ENCODE measurements at places on chromosomes 11 and 22. TPM values are rescaled to one million over a fixed set of nuclear protein-coding genes. Genes with fewer than 3 reads are reported as not detected.

Gene TRIM49
- not detected for polyA plus RNA-seq

Gene FGF3
- not detected for polyA plus RNA-seq

Gene SCN4B
- polyA plus RNA-seq, result 1.2 TPM

Gene PYGM
- polyA plus RNA-seq, result 3.0 TPM

Gene CCDC15
- polyA plus RNA-seq, result 3.8 TPM

Gene OR2D2
- not detected for polyA plus RNA-seq

Gene MMP12
- 1.7 TPM for polyA plus RNA-seq

Gene MS4A15
- polyA plus RNA-seq, result not detected

Gene LDHAL6A
- polyA plus RNA-seq, result 1.00 TPM

Gene ACTN3
- polyA plus RNA-seq, result 0.67 TPM

DNA sequence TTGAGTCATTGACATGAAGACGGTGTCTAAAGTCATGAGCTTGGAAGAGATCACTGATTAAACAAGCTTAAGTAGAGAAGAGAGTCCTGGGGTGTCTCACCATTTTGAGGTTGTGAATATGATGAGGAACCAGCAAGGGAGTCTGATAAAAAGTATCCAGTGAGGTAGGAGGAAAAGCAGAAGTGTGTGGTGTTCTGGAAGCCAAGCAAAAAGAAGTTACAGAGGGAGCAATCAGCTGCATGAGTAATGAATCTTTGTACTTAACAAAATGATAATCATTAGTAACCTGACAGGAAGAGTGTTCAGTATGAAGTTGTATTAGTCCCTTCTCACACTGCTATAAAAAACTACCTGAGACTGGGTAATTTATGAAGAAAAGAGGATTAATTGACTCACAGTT lies 131.3 kb downstream of the C11orf87 start:
- no peak for DNase-seq

GRCh38 chr11:133576351-133576750 lies 44.0 kb upstream of the OPCML start:
- DNase-seq, result no peak

GRCh38 chr11:35178873-35179272 lies 39.9 kb downstream of the CD44 start:
- no peak for DNase-seq

GRCh38 chr11:118000067-118000849 lies 14.1 kb downstream of the IL10RA start:
- no peak for DNase-seq

DNA sequence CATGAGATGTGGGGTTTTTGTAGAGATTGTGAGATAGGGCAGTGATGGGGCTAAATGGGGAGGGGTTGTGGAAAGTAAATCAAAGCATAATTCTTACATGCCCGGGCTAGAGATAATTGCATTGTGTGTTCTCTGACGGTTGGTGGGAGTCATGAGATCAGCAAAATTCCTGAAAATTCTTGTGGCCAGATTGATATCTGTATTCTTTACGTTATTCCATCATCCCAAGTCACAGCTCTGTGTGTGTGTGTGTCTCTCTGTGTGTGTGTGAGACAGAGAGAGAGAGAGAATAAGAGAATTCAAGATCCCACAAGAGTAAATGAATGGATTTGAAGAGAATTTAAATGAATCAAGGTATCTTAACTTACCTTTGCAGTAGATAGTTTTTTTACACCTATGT lies 138.6 kb upstream of the ARHGAP20 start:
- DNase-seq, result no peak

DNA sequence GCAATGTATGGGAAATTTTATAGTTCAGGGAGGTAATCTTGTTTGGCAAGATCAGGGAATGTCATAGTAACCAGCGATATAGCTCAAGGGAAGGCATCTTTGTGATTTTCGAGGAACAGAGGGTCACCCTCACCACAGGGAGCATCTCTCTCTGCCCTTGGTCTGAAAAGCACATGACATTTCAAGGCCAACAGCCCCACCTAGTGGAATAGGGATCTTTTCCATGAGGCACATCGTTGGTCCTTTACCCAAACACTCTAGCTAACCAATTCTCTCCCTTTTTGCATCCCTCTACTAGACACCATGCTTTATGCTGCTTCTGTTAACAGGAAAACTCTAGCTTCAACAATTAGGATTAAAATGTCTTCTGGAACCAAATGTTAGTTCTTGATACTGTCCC lies 179.0 kb downstream of the GRM5 start:
- DNase-seq, result no peak

GRCh38 chr22:35633520-35633919 lies 14.7 kb upstream of the APOL6 start:
- DNase-seq, result no peak

- DNase-seq, result no peak
These were observed 2.2 kb upstream of the RANBP1 start for GRCh38 chr22:20113551-20114310.

DNA sequence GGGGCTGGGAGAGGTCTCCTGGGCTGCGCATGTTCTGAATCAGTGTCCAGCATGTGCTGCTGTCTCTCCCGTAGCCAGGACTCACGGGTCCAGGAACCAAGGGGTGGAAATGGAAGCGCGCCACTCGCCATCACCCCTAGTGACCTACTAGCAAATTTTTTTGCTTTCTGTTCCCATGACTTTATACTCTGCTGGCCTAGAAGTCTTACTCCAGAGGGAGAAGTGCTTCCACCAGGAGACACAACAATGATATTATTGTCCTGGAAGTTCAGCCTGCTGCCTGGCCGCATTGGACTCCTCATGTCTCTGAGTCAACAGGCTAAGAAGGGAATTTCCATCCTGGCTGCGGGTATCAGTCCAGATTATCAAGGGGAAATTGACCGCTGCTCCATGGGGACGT lies 729.7 kb downstream of the BRD1 start:
- no peak for DNase-seq

DNA sequence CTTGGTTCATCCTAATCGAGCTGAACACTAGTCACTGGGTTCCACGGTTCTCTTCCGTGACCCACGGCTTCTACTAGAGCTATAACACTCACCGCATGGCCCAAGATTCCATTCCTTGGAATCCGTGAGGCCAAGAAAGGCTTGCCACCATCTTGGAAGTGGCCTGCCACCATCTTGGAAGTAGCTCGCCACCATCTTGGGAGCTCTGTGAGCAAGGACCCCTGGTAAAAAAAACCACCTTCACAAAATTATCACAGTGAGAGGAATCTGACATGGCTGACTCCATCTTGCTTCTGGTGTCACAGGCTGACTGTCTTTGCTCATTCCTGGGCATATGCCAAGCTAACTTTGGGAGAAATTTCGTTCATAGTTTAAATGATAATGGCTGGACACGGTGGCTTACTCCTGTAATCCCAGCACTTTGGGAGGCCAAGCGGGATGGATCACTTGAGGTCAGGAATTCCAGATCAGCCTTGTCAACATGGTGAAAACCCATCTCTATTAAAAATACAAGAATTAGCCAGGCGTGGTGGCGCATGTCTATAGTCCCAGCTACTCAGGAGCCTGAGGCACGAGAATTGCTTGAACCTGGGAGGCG lies 18.9 kb upstream of the KCTD14 start:
- DNase-seq, result no peak

GRCh38 chr11:724049-724777 lies 18.2 kb downstream of the EPS8L2 start:
- no peak for DNase-seq

GRCh38 chr11:121950160-121950559 lies 165.9 kb downstream of the BLID start:
- no peak for DNase-seq

DNA sequence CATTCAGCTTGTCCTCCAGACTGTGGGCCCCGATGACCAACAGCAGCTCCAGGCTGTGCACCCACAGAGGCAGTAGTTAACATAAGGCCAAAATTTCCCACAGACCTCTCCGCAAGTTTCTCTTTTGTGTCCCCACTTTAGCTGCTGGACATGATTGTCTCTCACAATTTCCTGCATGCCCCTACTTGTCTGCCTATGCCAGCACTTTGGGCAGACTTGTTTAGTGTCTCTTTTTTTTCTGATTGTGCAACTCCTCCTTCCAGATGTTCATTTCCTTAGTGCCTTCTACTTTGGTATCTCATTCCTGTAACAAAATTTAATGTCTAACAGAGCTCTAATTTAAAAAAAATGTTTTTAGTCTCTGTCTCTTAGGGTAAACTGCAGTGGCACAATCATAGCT lies 23.8 kb upstream of the SCN3B start:
- DNase-seq, result no peak

GRCh38 chr11:14784230-14784629 lies 107.8 kb downstream of the CYP2R1 start:
- DNase-seq, result no peak

DNA sequence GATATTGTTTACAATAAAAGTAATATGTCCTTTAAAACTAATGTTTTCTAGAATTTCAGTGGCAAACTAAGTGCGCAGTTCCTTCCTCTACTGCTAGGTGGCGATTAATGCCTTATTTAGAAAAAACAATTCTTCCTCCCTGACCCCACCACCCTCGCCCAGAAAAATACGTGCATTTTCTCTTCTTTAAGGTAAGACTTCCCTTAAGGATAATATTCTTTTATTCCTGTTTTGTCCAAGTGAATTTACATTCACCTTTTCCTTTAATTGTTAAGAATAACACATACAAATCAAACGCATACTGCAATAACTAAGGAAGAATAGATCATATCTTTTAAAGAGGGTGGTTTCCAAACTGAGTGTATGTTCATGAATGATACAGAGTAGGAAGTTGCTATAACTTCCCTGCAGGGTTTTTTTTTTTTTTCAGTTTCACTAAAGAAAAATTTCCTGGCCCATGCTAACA lies 17.0 kb upstream of the PSMA1 start:
- peak; percentile 13 for DNase-seq

DNA sequence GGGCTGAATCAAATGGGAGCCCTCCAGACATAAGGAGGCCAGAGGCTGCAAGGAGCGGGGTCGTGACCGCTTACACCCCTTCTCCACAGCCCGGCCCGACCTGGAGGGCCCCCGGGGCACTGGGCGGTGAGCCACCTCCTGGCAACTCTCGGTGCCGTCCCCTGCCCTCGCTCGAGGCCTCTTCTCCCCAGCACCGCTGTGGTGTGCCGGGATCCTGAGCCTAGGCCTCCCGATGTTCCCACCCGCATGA lies 432 bp upstream of the GP1BB start:
- DNase-seq, result no peak

DNA sequence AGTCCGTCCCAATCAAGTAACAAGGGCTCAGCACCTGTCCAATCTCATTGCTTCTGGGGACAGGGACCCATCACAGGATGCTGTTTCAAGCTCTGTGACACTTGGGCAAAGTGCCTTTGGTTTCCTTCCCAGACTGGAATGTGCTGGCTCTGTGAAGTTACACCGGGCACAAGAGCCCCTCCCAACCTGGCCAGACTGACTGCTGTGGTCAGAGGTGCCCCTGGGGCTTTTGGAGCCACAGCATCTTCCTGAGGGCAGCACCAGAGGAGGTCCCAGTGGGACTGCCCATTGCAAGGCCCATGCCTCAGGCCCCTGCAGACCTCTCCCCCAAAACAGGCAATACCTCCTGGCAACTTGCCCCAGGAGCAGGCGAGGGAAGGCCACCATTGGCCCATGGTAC lies 155.2 kb upstream of the GRK3 start:
- DNase-seq, result no peak

DNA sequence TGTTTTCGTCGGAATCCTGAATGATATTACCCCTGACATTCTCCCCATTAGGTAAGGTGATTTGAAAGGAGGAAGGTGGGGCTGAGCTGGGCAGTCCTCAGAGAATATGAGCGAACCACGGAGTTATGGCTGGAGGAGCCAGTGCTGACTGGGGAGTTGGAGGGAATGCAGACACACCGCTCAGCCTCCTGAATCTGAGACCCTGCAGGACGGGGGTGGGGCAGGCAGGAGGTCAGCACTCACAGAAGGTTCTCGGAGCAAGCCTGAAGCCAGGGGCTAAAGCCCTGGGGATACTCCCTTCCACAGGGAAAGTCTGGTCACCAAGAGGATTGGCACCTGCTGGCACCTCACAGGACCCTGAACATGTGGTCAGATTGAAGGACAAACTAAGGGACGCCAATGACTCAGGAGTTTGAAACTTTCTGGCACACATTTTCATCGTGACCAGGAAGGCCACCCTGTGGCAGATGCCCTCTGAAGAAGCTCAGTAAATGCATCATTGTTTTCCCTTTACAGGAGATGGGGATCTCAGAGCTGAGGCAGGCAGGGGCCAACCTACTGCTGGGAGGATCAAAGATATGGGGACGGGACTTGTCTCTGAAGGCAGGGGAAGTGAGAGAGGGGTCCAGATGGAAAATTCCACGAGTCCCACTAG lies 26.9 kb upstream of the FCHSD2 start:
- no peak for DNase-seq

DNA sequence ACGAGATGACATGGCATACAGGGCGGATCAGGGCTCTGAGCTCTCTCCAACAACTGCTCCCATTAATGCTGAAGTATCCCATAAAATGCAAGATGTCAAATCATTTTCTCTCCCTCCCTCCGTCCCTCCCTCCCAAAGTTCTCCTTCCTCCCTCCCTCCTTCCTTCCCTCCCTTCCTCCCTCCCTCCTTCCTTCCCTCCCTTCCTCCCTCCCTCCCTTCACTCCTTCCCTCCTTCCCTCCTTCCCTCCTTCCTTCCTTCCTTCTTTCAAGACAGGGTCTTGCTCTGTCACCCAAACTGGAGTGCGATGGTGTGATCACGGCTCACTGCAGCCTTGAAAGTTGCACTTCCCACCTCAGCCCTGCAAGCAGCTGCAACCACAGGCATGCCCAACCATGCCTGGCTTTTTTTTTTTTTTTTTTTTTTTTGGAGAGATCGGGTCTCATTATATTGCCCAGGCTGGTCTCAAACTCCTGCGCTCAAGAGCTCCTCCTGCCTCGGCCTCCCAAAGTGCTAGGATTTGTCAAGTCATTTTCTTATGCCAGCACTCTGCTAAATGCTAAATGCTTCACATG lies 38.2 kb downstream of the TXN2 start:
- DNase-seq, result no peak

DNA sequence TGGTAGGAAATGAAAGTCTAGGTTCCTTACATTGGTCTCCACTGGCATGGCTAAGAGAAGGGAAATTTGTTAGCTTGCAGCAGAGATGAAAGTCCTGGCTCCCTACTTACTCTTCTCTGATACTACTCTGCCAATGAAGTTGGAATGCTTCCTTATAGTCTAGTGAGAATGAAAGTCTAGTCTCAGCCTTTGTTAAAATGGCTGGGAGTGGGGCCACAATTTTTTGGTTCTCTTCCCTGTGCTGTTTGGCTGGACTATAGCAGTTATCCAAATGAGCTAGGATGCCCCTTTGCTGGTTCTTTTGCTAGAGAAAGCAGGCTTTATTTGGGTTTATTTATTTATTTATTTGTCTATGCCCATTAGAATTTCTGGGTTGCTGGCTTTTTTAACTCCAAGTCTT lies 414.3 kb downstream of the AASDHPPT start:
- DNase-seq, result no peak

GRCh38 chr22:31951194-31952093 lies 7.1 kb downstream of the YWHAH start:
- DNase-seq, result no peak

DNA sequence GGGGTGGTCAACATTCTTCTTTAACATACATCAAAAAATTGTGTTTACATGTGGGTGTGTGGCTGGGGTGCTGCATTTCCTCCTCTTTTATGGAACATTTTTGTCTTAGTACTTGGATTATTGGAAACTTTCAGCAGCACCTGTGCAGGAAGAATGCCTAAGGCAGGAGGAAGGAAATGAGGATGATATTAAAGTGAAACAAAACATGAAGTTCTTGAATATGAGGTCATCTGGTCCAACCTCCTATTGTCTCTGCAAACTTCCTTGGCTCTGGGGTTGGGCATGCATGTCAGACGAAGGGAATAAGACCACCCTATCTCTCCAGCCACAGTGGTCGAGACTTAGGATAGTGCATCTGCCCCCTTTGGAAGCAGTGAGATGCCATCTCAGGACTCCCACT lies 20.6 kb upstream of the OR9Q1 start:
- no peak for DNase-seq

Data from right renal pelvis (tissue), 4 donors.